ENCODE measurements at places on chromosomes 2 and 18.

GRCh38 chr2:178990533-178991241, 59.2 kb downstream of the CCDC141 start:
- no peak for DNase-seq

GRCh38 chr18:42281124-42281523, 326.1 kb downstream of the PIK3C3 start:
- no peak for DNase-seq

GRCh38 chr18:77572537-77572936, 322.9 kb downstream of the GALR1 start:
- no peak for DNase-seq

DNA sequence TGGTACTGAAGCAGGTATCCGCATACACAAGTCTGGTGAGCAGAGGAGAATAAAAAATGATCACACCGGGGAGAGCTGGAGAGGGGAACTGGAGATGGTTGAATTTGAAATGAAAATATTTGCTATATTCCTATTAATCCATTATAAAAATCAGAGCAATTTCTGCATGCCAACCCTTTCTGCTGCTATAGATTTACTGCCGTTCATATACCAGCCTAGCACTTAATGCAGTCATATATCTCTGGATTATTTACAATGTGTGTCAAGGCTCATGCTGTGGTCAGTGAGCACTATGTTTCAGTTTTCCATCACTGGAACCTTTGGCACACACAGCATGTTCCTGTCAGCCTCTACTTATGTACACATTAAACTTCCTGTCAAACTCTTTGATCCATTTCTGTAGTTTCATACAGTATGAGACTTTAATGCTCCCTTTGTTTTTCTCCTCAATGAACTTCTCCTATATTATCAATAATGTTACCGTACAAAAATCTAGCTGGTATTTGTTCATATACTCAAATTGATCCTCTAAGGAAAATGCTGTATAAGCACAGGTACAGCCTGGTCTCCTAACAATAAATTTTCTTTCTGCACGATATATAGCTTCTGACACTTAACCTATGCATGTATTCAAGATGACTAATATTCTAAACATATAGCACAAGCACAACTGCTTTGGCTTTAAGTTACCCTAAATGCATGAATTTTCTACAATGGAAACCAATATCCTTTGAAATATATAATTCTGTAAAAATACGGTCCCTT, 36.7 kb downstream of the FANCL start:
- DNase-seq: no peak

DNA sequence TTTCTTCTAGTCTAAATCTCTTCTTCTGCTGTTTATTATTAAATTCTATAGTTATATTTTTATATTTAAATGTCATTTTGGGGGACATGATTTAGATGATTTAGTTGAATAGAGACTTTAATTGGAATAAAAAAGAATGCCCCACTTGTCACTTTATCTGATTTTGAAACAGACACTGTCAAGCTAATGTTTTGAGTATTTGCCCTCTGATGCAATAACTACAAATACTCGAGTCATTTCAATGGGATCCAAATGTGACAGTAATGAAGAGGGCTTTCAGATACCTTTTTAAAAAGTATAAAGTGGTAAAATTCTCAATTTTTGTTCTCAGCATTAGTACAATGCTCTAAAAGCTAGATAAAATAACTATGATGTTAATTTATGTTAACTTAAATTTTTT, 257.3 kb upstream of the SESTD1 start:
- DNase-seq: no peak

DNA sequence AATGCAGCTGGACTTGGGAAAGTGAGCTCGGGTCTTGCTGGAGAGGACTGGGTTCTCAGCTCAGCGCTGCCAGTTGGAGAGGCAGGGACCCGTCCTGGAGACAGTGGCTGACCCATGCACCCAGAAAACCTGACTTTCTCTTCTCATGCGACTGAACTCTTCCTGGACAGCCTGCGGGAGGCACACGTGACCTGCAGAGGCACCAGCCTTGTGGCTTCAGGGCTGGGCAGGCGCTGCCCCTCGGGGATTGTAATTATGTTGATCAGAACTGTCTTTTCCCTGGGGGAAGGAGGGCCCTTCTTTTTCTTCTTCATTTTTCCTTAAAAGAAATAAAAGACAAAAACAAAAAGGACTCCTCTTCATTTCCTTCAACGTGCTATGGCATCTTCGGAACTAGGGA, 198.1 kb downstream of the VAPA start:
- DNase-seq: no peak

- DNase-seq: no peak
These were observed 23.2 kb upstream of the SLC20A1 start for GRCh38 chr2:112622528-112622849.

DNA sequence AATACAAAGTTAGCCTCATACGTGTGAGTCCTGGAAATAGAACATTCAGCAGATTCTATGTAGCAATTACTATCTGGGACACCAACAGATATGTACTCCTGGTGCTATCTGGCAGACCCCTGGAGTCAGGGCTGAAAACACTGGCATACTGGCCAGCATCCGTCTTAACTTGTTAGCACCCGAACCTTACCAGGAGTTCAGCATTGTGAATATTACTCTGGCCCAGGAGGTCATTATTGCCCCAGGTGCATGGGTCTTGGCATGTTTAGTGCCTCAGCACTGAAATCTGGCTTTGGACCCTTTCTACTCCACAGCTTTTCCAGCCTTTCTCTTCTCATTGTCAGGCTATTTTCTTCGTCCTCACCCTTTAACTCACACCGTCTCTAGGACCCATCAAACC, 11.9 kb upstream of the NDUFV2 start:
- DNase-seq: no peak

- DNase-seq: no peak
These were observed 89.7 kb downstream of the NPAS2 start for GRCh38 chr2:100909534-100910081.

DNA sequence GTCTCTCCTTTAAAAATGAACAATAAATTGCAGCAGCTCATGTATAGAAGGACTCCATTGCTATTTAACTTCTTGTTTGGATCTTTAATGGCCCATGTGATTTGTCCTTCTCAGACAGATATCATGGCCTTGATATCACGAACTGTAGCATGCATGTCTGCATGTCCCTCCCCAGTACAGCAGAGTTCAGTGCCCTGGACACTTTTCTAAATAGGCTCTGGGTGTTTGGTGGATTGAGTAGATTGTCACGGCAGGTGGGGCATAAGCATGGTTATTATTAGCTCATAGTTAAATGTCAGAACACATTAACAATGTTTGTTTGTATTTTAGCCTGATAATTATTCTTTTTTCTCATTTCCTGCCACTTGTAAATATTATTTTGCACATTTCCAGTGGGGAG, 118.3 kb downstream of the LRRTM1 start:
- DNase-seq: no peak

GRCh38 chr2:83109284-83109683, 1349.8 kb downstream of the SUCLG1 start:
- DNase-seq: no peak

GRCh38 chr2:191173206-191173605, 22.4 kb upstream of the STAT4 start:
- DNase-seq: no peak

DNA sequence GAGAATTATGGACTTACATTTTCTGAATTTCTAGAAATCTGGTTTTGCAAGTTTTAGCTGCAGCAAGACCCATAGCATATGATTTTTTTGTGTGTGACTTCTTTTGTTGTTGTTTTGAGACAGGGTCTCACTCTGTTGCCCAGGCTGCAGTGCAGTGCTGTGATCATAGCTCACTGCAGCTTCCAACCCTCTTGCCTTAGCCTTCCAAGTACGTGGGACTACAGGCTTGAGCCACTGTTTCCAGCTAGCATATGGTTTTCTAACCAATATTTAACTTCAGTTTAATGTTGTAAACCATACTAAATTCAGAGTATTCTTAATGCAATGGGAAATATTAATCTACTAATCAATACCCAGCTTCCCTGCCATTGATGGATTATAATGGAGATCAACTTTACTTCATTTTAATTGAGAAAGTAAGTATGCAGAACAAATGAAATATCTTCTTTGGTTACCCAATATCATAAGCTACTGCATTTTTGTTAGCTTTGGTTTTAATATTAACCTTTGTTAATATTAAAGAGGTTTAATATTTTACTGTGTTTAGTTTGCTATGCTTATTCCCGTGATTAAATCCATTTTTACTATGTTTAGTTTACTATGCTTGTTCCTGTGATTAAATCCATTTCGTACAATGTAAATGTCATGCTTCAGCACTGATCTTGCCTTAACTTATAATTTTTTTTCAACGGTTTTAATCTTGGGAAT, 273.4 kb upstream of the TMEFF2 start:
- DNase-seq: peak; percentile 24

- DNase-seq: no peak
These were observed 49.5 kb downstream of the PLEKHB2 start for GRCh38 chr2:131154647-131155046.

- DNase-seq: peak; percentile 52
These were observed 13.3 kb upstream of the CYP20A1 start for GRCh38 chr2:203225423-203226039.

GRCh38 chr2:98541906-98542305, 66.4 kb downstream of the COA5 start:
- DNase-seq: no peak

GRCh38 chr2:173990245-173990644, 25.1 kb upstream of the SP3 start:
- no peak for DNase-seq

DNA sequence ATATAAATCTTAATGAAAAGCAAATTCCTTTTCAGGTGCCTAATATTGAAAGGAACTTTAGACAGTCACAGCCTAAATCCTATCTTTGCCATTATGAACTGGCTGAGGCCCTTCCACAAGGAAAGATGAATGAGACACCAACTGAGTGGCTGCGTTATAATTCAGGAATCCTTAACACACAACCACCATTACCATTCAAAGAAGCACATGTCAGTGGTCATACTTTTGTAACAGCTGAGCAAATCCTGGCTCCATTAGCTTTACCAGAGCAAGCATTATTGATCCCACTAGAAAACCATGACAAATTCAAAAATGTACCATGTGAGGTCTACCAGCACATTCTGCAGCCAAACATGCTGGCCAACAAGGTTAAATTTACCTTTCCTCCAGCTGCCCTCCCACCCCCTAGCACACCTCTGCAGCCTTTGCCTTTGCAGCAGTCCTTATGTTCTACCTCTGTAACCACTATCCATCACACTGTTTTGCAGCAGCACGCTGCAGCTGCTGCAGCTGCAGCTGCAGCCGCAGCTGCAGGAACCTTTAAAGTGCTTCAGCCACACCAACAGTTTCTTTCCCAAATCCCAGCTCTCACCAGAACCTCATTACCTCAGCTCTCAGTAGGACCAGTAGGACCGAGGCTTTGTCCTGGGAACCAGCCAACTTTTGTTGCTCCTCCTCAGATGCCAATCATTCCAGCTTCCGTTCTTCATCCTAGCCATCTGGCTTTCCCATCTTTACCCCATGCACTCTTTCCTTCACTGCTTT, 340.1 kb downstream of the ZNF804A start:
- no peak for DNase-seq

DNA sequence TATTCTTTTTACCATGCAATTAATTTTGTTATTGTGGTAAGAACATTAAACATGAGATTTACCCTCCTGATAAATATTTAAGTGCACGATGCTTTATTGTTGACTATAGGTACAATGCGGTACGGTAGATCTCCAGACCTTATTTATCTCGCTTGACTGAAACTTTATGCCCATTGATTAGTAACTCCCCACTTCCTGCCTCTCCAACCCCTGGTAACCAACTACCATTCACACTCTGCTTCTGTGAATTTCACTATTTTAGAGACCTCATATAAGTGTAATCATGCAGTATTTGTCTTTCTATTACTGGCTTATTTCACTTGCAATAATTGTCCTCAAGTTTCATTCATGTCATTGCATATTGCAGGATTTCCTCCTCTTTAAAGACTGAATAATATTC, 195.7 kb upstream of the ID2 start:
- DNase-seq: no peak

DNA sequence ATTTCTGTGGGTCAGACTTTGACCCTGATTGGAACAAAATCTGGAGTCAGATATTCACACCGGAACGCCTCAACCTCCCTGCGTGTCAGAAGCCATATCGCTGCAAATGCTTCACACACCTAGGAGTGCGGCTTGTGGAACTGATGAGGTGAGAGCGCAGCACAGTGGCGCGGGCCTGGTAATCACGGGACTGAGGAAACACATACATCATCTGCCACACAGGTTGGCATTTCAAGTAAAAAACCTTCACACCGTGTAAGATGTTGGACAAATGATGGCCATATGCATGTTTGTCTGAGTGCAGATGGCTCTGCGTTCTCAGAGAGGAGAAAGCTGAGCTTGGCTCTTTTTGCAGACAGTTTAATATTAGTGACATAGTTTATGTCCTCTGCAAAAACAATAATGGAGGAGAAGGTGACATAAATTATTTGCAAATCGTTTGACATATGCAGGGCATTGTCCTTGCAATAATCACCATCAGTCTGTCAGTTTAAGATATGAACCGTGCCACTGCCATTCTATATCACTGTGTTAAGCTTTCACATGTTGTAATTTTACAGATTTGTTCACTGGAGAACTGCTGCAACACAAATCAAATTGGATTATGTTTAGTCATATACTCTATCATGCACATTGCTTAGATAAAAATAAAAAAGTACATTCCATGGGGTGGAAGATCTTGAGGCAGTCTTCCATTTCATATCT, 101.4 kb downstream of the MTX2 start:
- DNase-seq: no peak

DNA sequence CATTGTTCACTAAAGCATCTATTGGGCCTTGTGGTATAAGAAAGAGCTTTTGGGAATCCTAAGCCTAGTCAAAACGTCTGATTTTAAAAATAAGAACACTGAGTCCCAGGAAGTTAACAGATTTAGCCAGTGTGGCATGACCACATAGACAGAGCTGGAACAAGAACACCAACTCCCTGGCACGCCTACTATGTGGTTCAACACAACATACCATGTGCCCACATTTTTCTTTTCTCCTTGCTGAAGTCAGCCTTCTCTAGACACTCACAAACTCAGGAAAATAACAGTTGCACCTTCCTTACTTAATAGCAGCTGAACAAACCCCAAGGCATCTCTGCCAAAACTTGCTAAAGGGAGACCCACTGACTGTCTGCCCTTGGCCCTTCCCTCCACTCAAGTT, 124.8 kb downstream of the C1D start:
- no peak for DNase-seq

DNA sequence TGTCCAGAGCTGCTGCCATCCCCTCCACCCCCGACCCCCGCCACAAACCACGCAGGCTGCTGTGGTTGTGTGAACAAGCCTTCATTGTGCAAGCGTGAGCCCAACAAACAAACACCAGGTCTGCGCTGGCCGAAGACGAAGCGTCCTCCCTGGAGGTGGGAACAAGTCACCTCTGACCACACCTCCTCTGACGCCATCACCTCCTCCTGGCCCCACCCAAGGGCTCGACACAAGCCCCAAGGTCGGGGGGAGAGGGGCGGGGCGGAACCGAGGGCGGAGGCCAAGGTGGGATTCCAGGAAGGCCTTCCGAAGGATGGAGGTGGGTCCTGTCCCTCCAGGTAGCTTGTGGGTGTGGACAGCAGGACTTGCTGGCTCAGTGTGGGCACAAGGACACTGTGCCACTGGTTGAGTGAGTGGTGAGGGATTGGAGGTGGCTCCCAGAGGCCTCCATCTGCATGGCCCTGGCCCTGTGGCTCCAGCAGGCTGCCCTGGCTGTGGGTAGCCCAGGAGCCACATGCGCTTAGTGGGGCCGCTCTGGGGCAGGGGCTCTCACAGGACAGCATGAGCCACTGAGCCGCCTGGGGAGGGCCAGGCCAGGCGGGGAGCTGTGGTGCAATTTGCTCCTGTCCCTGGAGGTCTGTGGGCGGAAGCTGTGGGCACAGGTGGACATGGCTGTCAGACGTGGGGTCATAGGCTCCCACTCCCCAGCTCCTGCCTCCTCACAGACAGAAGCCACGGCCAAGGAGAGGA, 7.4 kb upstream of the GPR17 start:
- DNase-seq: no peak

GRCh38 chr2:36731941-36732672, 35.6 kb downstream of the VIT start:
- DNase-seq: no peak
